ENCODE measurements at places on chromosomes 7 and 10. TPM values are rescaled to one million over a fixed set of nuclear protein-coding genes. Genes with fewer than 3 reads are reported as not detected.

CYP26C1 gene
- 0.19 TPM for total RNA-seq

CRYGN gene
- 0.42 TPM for total RNA-seq

CPA2 gene
- total RNA-seq: 0.67 TPM

LRMDA gene
- 14.4 TPM for total RNA-seq

GPR26 gene
- not detected for total RNA-seq

HKDC1 gene
- total RNA-seq: 0.05 TPM

MRPS17 gene
- 13.4 TPM for total RNA-seq

CTAGE6 gene
- 0.57 TPM for total RNA-seq

CYP2C19 gene
- total RNA-seq: 0.10 TPM

SFXN2 gene
- 2.4 TPM for total RNA-seq

NPY gene
- total RNA-seq: not detected

ITPRID1 gene
- not detected for total RNA-seq

CYP2E1 gene
- 2.1 TPM for total RNA-seq

FBXL15 gene
- 10.8 TPM for total RNA-seq

DNA sequence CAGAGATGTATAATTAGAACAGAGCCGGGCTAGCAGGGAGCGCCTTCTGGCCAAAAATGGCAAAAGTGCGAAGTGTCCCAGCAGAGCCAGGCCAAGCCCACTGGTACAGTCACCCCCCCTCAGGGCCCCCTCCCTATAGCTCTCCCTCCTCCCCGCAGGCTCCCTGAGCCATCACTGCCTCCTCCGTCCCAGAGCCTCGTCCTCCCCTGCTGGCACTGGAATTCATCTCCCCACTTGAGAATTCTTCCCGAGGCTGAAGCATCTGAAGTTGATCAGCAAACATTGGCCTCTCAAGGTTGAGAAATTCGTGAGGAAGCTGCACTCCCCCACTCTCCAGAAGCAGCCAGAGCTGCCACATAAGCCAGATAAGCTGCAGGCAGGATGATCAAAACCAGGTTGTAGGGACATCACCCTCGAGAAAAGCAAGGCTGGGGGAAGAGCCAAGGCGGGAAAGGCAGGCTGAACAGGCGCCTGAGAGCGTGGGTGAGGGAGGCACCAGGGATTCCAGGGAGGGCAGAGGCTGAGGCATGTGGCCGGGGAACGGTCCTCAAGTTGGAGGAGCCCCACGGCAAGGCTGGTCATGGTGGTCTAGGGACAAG, 23.4 kb downstream of the CAMK2G start:
- peak; percentile 92 for DNase-seq

GRCh38 chr10:5465976-5466450, 33.4 kb downstream of the CALML5 start:
- DNase-seq: no peak

DNA sequence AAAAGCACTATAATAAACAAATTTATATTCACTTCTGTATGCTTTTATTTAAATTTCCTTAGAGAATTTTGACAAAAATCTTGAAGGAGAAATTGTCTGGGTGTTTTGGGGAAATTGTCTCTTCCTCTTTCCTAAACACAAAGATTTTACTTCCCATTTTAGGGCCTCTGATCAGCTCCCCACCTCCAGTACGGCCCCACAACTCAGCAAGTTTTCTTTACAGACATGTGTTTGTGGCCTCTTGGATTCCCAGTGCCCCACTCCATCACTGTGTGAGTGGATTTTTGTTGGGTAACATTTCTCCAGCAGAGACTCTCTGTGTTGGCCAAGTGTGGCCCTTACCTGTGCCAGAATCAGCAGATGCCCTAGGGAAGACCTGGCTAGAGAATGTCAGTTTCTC, 182.8 kb upstream of the CDC14C start:
- no peak for DNase-seq

DNA sequence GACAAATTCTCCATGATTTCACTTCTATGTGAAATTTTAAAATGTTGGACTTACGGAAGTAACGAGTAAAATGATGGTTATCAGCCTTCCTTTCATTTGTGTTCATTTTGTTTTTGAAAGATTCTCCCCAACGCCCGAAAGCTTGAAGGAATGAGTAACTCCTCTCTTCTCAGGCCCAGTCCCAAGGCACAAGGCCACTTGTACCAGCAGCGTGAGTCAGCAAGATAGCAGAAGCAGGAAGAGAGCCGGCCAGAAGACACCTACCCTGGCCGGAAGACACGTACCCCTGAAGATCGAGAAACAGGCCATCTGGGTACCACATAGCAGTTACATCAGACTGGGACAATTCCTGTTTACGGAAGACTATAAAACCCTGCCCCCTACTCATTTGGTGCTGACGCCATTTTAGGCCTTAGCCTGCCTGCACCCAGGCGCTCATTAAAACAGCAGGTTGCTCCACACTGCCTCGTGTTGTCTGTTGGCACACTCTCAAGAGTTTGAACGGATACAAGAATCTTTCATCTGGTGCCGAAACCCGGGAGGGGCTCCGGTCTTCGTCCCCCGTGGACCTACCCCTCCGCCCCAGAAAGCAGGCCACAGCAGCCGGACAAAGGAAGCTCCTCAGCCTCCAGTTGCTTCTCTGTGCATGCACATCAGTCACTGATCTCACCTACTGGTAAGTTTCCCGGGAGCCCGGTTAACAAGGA, 60.4 kb downstream of the LRRC17 start:
- no peak for DNase-seq

DNA sequence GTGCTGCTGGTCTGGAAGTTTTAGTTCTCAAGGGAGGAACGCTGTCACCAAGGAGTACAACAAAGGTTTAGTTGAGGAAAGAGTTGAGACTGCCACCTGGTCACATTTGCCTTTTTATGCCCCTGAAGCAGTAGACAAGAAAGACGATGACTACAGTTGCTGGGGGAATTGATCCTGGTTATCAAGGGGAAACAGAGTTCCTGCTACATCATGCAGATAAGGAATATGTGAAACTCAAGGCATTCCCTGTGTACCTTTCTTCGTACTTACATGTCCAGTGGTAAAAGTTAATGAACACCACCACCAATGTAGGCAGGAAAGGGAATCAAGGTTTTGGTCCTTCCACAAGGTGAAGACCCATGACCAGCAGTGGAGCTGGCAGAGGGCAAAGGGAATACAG, 31.8 kb downstream of the SLC35B4 start:
- no peak for DNase-seq

- DNase-seq: no peak
These were observed 84.6 kb downstream of the KMT2C start for GRCh38 chr7:152351168-152351567.

- DNase-seq: no peak
These were observed 89.9 kb downstream of the WDFY4 start for GRCh38 chr10:48774416-48775205.

DNA sequence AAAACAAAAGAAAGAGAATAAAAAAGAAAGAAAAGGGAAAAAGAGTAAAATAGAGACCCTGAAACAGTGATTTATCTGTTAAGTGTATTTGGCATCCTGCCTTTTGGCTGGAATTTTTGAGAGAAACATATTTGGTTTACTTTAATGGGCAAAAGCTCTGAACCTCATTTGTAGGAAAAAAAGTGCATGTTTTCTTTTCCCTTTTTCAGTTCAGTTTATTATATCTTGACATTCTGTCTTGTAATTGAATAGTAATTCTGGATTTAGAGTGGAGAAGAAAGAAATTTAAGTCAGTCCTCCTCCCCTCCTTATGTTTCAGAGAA, 69.5 kb downstream of the ARID5B start:
- no peak for DNase-seq

- DNase-seq: no peak
These were observed 7.1 kb downstream of the ARPC1B start for GRCh38 chr7:99381664-99382075.

- DNase-seq: no peak
These were observed 463.6 kb upstream of the DPP6 start for GRCh38 chr7:153588586-153588985.

DNA sequence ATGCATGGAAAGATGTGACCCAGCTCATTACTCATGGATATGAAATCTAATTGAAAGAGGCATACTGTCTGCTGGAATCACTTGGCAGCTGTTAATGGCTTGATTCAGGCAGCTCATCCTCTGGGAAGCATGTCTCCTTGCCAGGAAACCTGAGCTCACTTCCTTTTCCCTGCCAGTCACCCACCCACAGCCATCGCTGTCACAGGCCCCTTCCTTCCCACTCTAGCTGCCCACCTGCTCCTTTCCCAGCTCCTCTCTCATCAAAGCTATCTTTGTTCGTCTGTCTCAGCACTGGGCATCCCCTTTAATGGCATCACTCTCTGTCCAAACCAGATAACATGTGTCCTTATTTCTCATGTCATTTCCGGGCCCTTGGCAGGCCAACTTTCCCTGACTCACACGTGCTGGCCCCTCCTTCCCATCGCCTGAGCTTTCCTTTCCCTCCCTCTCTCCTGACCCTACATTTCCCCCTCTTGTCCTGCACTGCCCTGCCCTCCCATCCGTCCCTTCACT, 721.9 kb downstream of the TNS3 start:
- no peak for DNase-seq

DNA sequence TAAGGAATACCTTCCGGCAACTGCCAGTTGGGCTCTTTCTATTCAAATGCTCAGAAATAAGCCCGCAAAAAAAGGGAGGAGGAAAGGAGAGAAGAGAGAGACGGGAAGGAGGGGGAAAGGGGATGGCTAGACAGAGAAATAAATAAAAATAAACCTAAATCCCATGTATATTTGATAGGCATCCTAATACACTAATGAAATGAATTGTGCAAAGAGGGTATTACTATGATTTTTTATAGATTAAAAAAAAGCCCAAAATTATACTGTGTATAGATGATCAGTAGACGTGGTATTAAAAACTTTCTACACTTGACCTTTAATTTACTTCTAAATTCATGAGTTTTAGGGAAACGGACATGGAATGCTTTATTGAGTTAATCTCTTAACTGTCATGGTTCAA, 89.9 kb downstream of the HBP1 start:
- DNase-seq: no peak

DNA sequence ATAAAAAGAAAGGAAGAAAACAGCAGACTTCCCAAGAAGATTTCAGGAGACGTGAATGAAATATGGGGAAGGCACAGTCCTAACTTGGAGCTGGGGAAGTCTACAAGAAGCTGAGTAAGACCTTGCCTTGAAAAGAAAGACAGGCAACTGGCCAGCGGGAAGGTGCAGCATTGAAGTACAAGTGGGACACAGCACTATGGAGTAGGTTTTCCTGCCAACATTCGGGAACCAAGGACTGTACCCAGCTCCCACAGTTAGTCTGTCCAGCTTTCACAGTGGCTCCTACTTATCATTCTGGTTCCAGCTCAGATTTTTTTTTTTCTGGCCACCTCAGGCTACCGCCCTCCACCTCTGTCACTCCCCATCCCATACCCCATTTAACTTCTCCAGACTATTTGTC, 10.0 kb downstream of the HPS1 start:
- DNase-seq: no peak

DNA sequence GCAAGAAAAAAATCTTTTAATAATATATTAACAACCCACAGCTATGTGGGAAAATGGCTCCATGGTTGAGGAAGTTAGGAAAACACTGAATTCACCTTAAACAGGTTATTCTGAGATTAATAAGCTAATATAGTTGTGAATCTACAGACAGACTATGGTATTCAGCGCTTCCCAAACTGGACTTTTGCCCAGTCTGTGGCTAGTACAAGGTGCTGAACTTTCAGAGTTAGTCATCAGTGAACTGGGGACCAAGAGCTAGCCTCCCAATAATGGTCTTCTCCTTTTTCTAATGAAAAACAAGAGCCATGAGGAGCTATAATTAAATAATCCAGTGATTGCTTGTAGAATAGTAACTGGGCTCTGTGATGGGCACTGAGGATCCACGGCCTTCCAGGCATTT, 65.3 kb downstream of the FRMPD2 start:
- no peak for DNase-seq

DNA sequence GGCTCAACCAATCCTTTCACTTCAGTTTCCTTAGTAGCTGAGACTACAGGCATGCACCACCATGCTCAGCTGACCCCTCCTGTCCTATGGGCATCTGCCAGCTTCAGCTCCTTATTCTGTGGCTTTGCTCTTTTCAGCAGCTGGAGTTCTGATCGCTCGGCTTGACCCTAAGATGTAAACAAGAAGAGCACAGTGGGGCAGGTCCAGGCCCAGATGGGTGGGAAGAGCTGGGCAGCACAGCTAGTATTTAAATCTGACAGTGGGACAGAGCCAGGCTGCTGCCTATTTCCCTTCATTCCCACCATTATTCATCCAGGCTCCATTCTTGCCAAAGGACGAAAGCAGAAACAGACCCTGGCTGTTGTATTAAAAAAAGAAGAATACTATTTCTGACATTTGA, 494.9 kb upstream of the PODXL start:
- no peak for DNase-seq

GRCh38 chr10:104875561-104875960, 234.5 kb downstream of the SORCS3 start:
- DNase-seq: no peak

GRCh38 chr7:2000746-2001321, 231.9 kb downstream of the MAD1L1 start:
- DNase-seq: peak; percentile 76

DNA sequence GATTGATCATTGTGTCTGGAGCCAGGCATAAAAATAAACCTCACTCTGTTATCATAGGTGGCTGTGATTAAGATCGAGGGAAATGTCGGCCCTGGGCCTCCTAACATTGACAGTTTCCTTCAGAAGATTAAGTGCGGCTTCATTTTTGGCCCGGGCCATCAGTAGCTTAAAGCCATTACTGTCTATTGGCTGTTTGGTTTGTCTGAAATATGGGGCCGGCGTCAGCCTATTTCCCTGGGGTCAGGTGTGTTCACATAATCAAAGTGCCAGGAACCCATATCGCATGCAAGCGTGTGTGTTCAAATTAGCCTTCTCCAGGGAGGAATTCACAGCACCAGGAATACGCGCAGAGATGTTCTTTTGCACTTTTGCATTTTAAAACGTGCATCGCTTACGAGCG, 114.7 kb downstream of the CUX1 start:
- peak; percentile 14 for DNase-seq

- no peak for DNase-seq
These were observed 13.7 kb downstream of the LBX1 start for GRCh38 chr10:101215397-101216206.

- no peak for DNase-seq
These were observed 45.5 kb downstream of the VOPP1 start for GRCh38 chr7:55526770-55527169.

DNA sequence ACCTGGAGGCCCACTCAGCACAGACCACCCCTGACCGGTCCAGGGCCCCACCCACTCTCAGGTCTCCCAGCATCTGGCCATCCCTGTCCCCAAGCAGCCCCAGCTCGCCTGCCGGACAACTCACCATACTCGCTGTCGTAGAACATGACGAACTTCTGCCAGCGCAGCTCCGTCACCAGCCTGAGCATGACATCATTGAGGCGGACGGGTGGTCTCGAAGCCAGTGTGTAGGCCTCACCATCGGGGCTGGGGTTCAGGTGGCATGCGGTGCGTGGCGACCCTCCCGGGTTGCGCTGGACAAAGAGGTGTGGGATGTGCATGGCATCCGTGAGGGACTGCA, 160.4 kb downstream of the GRID1 start:
- peak; percentile 77 for DNase-seq

Data from posterior vena cava (tissue), 2 donors.